Activated CD8-positive, alpha-beta memory T cell treated with anti-CD3 and anti-CD28 coated beads for 1 hour (primary cell): ENCODE measurements at places on chromosomes 1 and 21.

- no peak for DNase-seq
Observed at GRCh38 chr1:64984737-64985136, 18.4 kb upstream of the JAK1 start.

DNA sequence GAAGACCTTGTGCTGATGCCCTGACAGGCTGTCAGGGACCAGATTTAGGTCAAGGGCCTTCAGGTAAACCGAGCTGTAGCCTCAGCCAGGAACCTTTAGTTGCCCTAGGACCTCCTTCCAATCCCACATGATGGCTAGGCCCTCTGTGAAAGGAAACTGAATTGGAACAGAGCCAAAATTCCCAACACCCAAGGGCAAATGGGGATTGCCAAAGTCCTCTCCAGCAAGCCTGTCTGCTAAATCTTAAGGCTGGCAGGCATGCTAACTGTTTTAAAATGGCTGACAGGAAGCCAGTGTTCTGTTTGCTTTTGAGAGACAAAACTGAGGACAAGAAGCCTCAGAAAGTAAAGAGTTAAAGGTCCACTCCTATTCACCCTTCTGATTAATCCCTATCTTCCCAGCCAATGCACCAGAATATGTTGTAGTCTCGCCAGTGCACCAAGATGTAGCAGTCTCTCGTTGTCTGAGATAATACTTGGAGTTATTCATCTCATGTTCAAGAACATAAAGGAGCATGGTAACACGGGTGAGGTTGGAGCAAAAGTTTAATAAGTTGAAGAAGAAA is 35.1 kb downstream of the MSTO1 start:
- no peak for DNase-seq

DNA sequence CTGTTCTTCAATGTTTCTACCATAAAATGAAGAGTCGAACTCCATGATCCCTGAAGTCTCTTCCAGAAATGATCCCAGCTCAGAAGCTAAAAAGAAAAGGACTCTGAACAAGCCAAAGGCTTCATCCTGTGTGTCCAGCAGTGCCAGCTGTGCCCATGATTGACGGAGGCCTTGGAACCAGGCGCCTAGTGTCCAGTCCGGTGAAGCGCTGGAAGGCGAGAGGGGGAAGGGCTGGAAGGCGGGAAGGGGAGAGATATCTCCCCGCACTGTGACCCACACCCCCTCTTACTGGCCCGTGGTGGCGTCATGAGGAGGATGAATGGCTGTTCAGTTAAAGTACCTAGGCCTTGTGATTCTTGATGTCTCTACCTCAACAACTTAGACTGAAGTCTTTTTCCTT is 10.4 kb upstream of the PLEKHA6 start:
- no peak for DNase-seq

DNA sequence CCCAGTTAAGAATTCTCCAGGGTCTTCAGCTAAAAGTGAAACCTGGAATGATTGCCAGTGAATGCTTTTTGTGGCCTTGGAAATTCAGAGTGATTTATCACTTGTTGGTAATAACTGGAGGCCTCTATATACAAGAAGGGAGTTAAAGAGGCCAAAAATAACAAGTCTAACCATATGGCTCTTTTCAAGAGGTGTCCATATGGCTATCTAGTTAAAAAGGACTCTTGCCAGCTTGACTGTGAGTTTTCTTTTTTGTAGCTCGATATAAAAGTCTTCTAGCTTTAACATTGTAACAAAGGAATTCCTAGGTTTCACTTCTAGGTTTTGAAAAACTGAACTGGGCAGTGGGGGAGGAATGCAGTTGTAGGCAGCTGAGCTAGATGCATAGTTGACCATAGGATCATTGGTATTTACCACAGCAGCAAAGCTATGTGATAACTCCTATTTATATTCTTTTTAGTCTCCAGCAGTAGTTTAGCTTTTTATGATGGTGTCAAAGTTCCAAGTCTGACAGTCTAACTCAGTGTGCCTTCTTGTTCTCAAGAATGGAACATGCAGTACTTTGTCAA is 44.4 kb downstream of the CACHD1 start:
- DNase-seq: no peak

- no peak for DNase-seq
Observed at GRCh38 chr1:107689159-107689558, 275.8 kb downstream of the VAV3 start.

DNA sequence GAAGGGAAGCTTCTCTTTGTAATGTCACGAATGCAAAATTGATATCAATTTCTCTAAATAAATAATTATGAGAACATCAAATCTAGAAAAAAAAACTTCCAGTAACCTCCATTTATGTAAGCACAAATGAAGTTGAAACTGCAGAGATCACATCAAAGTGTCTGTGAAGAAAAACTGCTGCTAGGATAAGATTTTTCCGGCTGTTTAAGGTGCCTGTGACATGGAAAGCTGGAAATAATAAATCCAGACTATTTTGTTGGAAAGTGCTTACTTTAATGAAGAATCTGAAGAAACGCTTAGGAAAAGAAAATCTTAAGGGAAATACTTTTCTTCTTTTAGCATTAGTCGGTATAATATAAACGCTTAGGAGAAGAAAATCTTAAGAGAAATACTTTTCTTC is 57.0 kb downstream of the CHRM3 start:
- DNase-seq: no peak

- no peak for DNase-seq
Observed at GRCh38 chr1:4775506-4775905, 121.1 kb downstream of the AJAP1 start.

- no peak for DNase-seq
Observed at GRCh38 chr1:214329470-214330220, 48.7 kb downstream of the SMYD2 start.

GRCh38 chr1:147640553-147641165 is 29.7 kb downstream of the ACP6 start:
- DNase-seq: peak; percentile 46
